ENCODE measurements at places on chromosomes 16 and 17.

DNA sequence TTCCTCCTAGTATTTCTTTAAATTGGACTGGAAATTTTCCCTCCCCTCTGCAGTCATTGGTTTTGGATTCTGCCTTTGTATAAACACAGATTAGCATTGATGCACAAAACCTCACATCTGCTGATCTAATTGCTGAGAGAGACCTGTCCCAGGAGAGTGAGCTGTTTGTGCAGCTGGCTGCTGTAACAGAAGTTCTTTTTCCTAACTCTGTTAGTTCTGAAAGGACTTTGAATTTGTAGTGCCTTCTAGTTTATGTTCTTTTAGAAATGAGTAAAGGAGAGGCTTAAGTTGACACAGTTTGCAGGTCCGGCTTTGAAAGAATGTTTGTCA is 45.2 kb upstream of the KPNB1 start:
- no peak for DNase-seq

GRCh38 chr17:38509772-38510420 is 81.6 kb downstream of the ARHGAP23 start:
- DNase-seq, result no peak

- DNase-seq, result no peak
Observed at GRCh38 chr16:1197237-1197866, 27.7 kb downstream of the TPSG1 start.

GRCh38 chr17:78925662-78926555 is 722 bp upstream of the TIMP2 start:
- no peak for DNase-seq

- no peak for DNase-seq
Observed at GRCh38 chr16:74113545-74113944, 183.1 kb upstream of the PSMD7 start.

GRCh38 chr16:67383284-67383683 is 10.0 kb downstream of the TPPP3 start:
- no peak for DNase-seq
